ENCODE measurements at places on chromosomes 11 and 22.

DNA sequence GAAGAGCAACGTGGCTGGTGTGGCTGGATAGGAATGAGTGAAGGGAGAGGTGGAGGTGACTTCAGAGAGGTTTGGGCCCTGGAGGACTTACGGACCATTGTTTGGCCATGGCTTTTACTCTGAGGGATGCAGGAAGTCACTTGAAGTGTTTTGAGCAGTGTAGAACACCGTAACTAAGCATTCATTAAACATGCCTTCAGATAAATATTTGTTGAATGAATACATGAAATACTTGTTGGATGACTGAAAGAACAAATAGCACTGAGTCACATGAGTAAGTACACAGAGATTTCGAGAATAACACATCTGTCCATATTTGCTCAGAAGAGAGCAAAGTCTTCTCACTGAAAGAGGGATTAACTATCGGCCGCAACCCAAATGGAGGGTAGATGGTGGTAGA lies 182.7 kb upstream of the SNX19 start:
- DNase-seq, result no peak

GRCh38 chr11:88555018-88555828 lies 217.7 kb upstream of the CTSC start:
- peak; percentile 80 for DNase-seq

- DNase-seq, result no peak
Observed at GRCh38 chr11:3134218-3134621, 30.9 kb downstream of the OSBPL5 start.

GRCh38 chr11:64750361-64751054 lies 6.6 kb upstream of the RASGRP2 start:
- DNase-seq, result no peak

- DNase-seq, result no peak
Observed at GRCh38 chr11:64542172-64543125, 48.6 kb upstream of the SLC22A12 start.

DNA sequence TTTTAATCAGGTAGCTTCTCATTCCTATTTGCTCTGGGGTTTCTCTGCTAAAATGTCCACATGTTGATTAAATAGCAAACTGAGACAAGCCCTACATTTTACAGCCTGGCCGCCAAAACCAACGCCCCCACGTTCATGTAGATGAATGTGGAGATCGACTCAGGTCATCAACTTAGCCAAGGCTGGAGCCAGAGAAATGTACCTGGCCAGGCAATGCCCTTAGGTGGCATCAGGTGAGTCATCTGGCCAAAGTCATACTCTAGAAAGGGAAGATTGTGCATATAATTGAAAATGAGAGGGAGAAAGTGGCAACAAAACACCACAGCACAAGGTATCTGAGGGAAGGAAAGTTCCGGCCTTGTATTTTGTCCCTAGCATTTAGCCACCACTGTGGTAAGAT lies 37.1 kb upstream of the CCDC89 start:
- DNase-seq, result no peak

DNA sequence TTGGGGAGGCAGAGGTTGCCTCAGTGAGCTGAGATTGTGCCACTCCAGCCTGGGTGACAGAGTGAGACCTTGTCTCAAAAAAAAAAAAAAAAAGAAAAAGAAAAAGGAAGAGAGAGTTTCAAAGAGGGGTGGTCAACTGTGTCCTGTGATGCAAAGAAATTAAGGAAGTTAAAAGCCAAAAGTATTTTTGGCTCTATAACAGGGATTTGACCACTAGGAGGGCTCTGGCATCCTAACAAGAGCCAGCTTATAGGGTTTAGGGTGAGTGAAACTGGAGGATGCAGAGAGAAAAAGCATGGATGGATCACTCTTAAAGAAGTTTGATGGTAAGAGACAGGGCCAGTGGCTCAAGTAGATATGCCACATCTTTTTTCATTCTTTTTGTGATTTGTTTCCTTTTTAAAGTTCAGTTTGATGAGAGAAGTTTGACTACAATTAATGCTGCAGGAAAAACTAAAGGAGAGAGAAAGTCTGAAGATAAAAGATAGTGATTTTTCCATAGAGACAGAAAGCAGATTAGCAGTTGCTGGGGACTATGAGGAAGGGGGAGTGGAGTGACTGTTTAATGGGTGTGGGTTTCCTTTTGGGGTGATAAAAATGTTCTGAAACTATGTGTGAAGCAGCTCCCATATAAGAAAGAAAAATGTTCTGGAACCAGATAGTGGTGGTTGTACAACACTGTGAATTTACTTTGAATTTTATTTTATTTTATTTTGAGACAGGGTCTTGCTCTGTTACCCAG lies 11.1 kb upstream of the MICAL2 start:
- no peak for DNase-seq

GRCh38 chr22:45228401-45228754 lies 12.3 kb downstream of the KIAA0930 start:
- no peak for DNase-seq

DNA sequence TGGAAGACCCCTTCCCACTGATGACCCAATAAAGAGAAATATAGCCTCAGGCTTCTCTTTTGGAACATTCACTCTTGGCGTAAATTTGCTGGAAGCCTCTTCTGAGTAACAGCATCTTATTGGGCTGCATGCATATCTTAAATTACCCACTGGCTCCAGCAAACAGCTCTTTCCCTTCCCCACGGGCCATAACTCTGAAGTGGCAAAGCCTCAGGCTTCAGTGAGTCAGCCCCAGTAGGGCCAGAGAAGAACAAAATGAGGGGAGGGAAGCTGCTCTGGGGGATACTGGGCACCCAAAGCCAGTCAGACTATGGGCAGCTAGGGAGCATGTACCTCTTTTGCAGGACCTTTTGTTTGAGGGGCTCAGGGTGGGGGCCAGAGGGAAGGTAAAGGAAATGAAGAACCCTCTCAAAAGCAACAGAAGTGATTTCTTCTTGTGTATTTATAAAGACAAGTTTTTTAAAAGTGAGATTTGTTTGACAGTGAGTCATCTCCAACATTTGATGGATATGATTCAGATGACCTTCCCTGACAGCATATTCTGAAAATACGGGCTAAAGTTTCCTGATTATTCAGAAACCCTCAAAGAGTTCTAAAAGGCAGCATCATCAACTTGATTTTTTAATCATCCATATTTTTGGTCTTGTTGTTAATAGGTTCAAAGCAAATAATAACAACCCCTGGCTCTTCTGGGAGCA lies 203.4 kb downstream of the KIF18A start:
- no peak for DNase-seq

DNA sequence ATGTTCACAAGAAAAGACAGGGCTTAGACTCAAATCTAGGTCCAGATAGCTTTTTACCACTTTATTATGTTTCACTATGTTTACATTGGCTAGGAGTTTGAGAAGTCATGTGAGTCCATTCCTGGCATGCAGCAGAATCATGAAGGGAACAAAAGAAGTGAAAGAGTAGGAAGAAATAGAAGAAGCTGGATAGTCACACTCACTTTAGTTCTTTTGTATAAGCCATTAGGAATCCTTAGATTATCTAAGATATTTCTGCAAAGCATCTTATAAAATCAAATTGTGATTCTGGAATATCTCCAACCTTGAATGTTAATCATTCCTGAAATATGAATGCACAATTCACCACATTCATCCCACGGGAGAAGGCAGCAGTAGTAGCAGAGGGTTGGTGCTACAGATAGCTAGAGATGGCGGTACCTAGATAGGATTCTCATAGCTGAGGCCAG lies 31.9 kb downstream of the MAML2 start:
- DNase-seq, result no peak

- DNase-seq, result no peak
Observed at GRCh38 chr11:134901542-134901941, 489.5 kb upstream of the B3GAT1 start.

DNA sequence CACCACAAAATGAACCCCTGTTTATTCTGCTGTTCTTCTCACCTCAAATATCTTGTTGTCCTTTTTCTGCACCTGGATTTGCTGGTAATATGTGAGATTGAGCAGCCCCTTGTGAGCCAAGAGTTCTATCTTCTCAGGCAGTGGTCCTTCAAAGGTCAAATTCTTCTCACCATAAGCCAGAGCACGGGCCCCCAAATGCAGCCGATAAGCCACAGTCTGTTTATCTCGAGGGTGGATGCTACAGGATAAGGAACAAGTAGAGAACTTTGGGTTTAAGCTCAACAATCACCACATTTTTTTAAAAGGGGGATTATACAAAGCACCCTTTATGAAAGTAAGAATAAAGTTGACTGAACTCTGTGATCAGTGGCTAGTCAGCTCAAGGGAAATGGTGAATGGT lies 15.8 kb downstream of the TBRG1 start:
- no peak for DNase-seq

GRCh38 chr11:66863428-66864125 lies 6.7 kb downstream of the LRFN4 start:
- no peak for DNase-seq

GRCh38 chr11:119592642-119593041 lies 136.4 kb downstream of the NECTIN1 start:
- no peak for DNase-seq

DNA sequence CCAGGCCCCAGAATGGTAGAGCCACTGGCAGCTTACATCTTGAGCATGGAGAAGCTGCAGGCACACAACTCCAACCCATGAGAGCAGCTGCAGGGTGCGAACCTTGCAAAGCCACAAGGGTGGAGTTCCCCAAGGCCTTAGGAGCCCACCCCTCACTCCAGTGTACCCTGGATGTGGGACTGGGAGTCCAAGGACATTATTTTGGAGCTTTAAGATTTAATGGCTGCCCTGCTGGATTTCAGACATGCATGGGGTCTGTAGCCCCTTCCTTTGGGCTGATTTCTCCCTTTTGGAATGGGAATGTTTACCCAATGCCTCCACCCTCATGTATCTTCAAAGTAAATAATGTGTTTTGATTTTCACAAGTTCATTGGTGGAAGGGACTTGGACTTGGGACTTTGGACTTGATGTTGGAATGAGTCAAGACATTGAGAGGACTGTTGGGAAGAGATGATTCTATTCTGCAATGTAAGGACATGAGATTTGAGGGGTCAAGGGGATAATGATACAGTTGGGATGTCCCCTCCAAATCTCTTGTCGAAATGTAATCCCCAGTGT lies 1.1 kb upstream of the KRTAP5-7 start:
- DNase-seq, result no peak

DNA sequence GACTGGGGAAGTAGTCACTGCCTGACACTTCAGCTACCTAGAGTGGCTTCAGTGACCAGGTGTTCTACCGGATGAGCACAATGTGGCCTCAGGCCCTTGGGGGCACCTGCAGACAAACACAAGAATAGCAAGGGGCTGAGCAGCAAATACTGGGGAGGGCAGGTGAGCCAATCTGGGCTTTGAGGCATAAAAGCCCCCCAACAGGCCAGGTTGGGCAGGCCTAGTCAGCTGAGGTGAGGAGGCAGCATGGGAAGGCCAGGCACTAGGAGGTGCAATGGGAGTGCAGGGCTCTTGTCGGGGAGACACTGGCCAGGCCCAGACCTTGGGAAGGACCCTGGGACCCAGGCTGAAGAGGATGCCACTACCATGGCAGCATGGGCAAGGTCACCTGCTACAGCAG lies 9.0 kb downstream of the UFD1 start:
- DNase-seq, result no peak

- no peak for DNase-seq
Observed at GRCh38 chr11:74925281-74925680, 23.6 kb downstream of the XRRA1 start.

DNA sequence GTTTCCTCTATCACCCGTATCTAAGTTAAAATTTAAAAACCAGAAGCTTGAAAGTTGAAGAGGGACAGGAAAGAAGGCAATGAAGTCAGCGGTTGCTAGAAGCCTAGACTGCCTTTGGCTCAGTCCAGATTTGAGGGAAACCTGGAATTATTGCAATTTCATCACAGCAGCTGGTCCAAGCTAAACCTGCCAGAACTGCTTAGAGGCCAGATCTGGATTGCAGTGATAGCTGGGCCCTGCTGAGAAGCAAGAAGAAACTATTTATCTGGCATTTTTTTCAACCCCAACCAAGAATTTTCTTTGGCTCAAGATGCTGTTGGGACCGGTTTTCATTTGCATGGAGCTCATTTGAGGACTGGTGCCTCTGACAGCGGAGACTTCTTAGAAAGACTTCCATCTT lies 121.5 kb upstream of the TEAD1 start:
- no peak for DNase-seq

GRCh38 chr11:36376888-36377758 lies 81.0 kb downstream of the PRR5L start:
- DNase-seq, result peak; percentile 50

DNA sequence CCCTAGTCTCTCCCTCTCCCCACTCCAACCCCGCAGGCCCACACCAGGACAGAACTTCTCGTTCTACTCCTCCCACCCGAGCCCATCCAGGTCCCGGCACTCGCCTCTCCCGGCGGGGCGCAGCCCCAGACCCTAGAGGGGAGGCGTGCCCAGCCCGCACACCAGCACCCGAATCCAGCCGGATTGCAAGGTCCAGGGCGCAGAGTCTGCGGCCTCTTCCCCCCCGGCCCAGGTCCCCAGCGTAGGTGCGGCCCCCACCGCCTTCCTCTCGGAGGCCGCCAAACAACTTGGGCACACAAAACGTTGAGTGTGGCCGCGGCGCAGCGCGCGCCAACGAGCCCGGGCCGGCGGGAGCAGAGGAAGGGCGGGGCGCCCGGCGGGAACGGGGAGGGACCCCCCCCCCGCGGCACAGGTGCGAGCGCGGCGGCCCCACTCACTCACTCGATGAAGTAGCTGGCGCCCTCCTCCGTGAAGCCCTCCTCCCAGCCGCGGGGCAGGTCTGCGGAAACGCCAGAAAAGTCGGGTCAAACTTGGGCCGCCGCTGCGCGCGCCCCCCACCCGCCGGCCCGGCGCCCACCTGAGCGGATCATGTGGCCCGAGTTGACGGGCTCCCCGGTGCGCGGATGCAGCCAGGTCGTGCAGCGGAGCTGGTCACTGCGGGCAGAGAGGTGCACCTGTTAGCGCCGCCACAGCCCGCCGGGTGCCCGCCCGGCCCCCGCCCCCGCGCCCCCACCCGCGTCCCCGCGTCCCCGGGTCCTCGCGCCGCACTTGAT lies 480 bp downstream of the PLEKHA7 start:
- DNase-seq, result peak; percentile 54

GRCh38 chr22:49800408-49801238 lies 27.1 kb downstream of the BRD1 start:
- no peak for DNase-seq

DNA sequence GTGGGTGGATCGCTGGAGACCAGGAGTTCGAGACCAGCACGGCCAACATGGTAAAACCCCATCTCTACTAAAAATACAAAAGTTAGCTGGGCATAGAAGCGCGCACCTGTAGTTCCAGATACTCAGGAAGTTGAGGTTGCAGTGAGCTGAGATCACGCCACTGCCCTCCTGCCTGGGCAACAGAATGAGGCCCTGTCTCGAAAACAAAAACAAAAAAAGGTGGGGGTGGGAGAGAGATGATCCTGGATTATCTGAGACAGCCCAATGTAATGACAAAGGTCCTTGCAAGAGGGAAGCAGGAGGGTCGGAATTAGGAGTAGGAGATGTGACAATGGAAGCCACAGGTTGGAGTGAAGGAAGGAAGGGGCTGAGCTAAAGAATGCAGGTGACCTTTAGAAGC lies 87.6 kb upstream of the APOA1 start:
- no peak for DNase-seq

GRCh38 chr22:23800297-23801237 lies 13.8 kb downstream of the SMARCB1 start:
- DNase-seq, result no peak

GRCh38 chr11:16291729-16292128 lies 64.6 kb downstream of the SOX6 start:
- no peak for DNase-seq
